ENCODE measurements at places on chromosomes 4 and X.

DNA sequence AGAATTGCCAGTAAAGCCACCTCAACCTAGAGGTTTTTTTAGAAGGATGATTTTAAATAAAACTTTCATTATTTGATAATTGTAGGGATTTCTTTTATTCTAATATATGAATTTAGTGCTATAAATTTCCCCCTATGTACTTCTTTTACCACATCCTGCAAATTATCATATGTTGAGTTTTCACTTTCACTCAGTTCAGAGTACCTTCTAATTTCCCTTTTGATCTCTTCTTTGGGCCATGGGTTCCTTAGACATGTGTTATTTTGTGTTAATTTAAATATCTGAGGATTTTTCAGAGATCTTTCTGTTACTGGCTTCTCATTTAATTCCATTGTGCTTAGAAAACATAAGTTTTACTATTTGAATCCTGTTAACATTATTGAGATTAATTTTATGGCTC lies 6.1 kb downstream of the BEX2 start:
- no peak for DNase-seq

- peak; percentile 9 for DNase-seq
These were observed 677.2 kb upstream of the INTU start for GRCh38 chr4:126955292-126956183.

DNA sequence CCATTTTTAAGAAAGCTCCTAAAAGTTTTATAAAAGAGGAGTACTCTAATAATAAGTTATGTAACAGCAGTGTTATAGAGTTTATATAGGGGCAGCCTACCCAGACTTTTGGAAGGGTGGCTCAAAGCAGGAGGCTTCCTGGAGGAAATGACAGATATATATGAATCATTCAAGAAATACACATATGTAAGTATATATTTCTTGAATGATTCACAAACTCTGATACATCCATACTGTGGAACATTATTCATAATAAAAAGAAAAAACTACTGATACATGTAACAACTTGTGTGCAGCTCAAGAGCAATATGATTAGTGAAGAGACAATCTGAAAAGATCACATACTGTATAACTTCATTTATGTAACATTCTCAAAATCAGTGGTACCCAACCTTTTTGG lies 166.2 kb downstream of the WDFY3 start:
- no peak for DNase-seq

DNA sequence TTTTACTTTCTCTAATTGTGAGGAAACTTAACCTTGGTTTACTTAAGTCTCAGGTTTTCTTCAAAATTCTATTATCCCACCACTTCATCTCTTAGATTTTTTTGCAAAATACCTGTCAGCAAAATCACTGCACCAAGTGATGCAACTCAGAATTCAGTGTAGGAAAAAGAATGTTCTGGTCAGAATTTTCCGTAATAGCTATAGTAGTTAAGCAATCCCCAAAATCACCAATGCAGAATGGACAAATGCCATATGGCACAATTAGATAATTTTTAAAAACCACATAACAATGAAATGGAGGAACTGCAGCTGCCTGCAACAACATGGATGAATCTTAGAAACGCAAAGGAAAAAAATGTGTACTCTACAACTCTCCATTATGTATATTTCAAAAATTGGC lies 373.1 kb downstream of the NAF1 start:
- DNase-seq: no peak

GRCh38 chr4:20445933-20446723 lies 194.4 kb downstream of the SLIT2 start:
- no peak for DNase-seq

GRCh38 chrX:2974961-2975360 lies 31.4 kb upstream of the ARSH start:
- DNase-seq: no peak

- peak; percentile 3 for DNase-seq
These were observed 379.7 kb downstream of the TLL1 start for GRCh38 chr4:166252487-166253402.

GRCh38 chrX:23598575-23598974 lies 68.7 kb upstream of the PRDX4 start:
- no peak for DNase-seq

GRCh38 chrX:110402091-110402849 lies 43.6 kb downstream of the RTL9 start:
- no peak for DNase-seq

DNA sequence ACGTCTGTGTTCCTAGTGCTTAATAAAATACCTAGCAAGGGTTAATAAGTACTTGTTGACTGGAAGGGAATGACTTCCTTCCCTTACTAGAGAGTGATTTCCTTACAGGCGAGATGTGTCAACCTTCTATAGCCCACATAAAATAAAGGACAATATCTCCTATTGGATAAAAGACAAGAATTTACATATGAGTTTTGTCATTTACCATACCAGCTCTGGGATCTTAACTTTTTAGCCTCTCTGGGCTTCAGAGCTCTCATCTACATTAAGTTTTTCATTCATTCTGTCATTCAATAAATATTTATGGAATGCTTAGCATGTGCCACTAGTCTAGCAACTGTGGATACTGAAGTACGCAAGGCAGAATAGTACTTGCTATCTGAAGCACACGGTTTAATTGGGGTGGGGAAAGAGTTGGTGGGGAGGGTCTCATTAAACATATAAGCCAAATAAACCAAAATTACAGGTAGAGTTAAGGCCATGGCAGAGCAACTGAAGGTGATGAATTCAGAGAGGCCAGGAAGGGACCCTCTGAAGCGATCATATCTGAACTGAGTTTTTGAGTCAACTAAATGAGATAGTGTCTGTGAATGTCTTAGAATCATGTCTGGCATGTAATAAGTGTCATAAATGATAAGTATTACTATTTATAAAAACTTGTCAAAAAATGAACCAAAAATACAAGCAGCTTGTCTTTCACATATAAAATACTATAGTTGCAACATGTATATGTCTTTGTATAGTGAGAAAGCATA lies 91.6 kb upstream of the BMP2K start:
- DNase-seq: no peak

DNA sequence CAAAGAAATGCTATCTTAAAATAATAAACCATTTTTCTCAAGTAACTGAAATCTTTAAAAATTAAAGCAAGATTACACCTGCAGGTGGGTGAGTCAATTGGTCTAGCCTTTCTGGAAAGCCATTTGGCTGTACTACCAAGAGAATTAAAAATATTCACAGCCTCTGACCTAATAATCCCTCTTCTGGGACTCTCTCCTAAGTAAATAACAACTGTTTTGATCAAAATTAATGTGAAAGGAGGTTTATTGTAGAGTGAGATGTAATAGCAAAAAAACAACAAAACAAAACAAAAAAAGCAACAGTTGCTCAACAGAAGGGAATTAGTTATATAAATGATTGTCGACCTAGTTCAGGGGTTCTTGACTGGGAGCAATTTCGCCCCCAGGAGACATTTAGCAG lies 89.0 kb downstream of the GEMIN8 start:
- DNase-seq: no peak

DNA sequence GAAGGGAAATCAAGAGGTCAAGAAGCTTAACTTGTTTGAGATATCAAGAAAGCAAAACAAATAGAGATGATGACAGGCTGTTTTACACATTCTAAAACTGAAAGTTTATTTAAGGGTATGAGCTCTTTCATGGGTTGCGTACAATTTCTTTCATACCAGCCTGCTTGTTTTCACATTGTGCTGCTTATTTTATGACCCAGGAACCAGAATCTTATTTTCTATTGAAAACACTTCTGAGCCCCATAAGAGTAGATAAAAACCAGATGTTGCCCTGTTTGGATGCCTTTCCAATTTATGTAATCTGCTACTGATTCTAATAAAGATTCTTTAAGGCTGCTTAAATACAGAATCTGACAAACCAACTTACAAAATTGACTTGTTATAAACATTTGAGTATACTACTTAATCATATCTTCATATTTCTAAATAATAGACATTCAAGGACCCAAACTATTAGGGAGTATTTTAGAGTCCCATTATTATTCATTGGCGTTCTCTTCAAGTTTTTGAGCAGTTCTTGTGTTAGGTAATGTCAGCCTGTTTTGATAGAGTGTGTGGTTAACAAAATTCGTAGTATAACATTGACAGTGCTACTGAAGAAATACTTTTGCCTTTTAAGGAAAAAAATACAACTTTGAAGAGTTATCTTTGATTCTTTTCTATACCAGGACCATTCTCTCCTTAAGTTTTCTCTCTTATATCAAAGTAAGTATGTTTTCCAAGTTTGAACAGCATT lies 74.4 kb downstream of the PDLIM5 start:
- DNase-seq: no peak

All from SK-N-SH (cell line).